AG04450 (cell line): ENCODE measurements at places on chromosomes 3 and 15.

GRCh38 chr15:28948036-28948435, 62.3 kb downstream of the APBA2 start:
- DNase-seq, result no peak

DNA sequence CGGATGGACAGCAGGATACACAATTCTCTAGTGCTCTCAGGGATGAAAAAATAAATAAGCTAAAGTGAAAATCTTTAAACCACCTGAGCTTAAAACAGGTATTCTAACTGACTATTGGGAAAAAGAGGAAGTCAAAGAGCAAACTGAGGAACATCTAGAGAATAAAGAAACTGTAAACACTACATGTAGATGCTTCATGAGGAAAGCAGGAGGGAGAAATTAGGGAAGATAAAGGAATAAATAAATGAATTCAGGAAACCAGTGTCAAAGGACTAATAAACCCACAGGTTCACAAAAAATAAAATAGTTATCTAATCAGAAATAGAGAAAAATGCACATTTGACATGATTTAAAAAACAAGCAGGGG, 525 bp upstream of the MCCC1 start:
- no peak for DNase-seq

DNA sequence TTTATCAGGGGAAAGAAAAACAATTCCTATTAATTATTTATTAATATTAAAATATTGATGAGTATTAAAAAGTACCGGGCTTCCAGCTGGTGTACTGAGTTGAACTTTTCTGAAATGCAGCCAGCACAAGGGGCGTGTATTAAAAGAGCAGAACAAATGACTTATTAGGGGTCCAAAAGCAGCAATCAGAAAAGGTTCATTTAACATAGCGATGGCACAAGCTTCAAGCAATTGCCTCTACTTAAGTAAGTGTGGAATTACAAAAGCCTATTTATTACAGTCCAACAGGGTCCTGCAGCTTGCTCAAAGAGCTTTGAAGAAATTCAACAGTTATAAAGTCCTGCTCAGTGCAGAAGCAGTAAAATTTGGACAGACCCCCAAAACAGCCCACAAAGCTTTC, 285.6 kb downstream of the EPHA3 start:
- no peak for DNase-seq

DNA sequence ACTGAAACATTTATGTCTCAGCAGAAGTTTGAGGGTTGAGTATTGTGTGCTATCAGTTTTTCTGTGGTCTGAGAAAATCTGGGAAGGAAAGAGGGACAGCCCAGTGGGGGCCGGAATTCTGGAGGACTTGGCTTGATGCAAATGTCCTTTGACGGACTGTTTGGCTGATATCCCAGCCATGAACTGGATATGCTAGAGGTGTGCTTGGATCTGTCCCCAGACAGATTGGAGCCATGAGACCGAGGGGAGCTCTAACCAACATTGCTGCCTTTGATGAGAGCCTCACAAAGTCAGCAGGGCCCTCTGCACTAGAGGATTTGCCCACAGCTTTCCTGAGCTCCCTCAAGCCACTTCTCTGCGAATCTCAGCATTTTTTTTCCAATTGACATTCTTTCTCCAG, 405.6 kb downstream of the NTRK3 start:
- no peak for DNase-seq

- no peak for DNase-seq
Observed at GRCh38 chr3:171755656-171756055, 54.6 kb downstream of the PLD1 start.

- no peak for DNase-seq
Observed at GRCh38 chr3:191997579-191998268, 536.8 kb downstream of the PYDC2 start.

- no peak for DNase-seq
Observed at GRCh38 chr3:193498215-193498614, 56.5 kb downstream of the ATP13A4 start.

DNA sequence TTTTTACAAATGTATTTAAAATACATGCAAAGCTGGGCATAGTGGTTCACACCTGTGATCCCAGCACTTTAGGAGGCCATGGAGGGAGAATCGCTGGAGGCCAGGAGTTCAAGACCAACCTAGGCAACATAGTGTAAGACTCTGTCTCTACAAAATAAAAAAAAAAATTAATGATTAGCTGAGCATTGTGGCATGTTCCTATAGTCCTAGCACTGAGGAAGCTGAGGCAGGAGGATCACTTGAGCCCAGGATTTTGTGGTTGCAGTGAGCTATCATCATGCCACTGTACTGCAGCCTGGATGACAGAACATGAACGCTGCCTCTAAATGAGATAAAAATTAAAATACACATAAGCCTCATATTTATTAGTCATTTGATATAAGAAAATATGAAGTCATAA, 142.8 kb downstream of the TCF12 start:
- DNase-seq, result no peak

DNA sequence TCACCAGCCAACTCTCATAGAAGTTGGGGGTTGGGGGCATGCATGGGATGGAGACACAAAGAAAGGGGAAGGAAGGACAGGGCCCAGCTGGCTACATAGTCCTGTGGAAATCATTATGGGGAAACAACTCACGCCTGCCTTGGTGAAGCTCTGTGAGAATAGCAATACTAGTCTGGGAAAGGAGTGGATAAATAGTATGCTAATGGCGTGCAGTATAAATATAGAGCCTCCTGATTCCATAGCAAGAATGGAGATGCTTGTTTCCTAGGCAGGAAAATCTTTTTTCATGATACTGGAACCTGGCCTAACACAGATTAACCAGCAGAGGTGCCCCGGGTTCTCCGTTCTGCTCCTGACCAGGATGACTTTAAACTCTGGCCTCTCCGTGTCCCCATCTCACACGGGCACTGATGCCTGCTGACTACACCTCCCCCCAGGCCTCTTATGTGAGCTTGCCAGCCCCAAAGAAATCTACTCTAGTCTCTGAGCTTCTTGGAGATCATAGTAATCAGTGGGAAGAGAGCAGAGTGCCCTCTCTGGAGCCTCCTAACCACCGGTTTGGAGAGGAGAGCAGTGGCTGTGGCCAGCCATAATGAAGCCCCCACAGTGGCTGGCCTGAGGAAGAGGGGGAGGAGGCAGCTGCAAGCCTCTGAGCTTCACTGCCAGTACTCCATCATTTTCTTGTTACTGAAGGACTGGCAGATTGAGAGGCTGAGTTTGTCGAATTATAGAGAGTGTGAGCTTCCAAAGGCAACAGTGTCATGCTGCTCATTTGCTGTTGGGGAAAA, 355.0 kb upstream of the SEMA6D start:
- DNase-seq, result no peak

- DNase-seq, result no peak
Observed at GRCh38 chr3:196800742-196801434, 61.2 kb downstream of the PAK2 start.

- DNase-seq, result no peak
Observed at GRCh38 chr3:117444175-117444574, 734.6 kb downstream of the TUSC7 start.

DNA sequence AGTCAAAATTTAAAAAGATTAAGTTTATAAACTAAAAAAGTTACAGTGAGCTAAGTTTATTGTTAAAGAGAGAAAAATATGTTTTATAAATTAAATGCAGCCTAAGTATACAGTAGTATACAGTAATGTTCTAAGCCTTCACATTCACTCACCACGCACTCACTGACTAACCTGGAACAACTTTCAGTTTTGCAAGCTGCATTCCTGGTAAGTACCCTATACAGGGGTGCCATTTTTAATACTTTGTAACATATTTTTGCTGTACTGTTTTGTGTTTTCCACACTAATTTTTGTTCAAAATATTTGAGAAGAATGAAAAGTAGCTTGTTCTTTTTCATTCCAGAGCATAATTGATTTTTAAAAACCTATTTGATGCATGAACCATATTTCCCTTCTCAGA, 524.9 kb downstream of the RBMS3 start:
- no peak for DNase-seq

DNA sequence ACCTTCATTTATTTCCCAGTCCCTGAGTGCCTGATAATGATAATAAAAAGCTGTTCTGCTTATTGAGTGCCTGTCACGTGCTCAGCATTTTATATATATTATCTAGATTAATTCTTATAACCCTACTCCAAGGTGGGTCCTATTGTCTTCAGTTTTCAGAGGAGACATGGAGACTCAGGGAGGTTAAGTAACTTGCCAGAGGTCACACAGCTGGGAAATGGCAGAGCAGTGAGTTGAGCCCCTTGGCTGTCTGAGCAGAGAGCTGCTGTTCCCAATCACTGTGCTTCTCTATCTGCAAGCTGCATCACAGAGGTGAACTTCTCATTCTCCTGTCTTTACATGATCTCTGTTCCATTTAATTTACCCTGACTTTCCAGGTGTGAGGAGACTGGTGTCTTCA, 32.3 kb upstream of the MRPS22 start:
- DNase-seq, result no peak

DNA sequence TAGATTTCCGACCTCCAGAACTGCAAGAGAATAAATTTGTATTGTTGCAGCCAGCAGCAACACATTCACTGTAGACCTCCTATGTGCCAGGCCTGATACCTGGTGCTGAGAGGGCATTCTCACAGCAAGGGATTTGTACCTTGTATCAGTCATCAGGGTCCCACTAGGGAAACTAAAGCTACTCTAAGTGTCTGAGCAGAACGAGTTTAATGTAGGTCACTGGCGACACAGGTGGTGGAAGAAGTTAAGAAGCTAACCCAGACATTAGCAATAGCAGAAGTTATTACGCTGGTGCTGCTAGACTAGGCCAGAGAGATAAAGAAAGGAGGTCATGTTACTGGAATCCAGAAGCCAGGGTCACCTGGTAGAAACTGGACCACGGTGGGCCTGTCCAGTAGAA, 60.5 kb upstream of the BCL6 start:
- no peak for DNase-seq

DNA sequence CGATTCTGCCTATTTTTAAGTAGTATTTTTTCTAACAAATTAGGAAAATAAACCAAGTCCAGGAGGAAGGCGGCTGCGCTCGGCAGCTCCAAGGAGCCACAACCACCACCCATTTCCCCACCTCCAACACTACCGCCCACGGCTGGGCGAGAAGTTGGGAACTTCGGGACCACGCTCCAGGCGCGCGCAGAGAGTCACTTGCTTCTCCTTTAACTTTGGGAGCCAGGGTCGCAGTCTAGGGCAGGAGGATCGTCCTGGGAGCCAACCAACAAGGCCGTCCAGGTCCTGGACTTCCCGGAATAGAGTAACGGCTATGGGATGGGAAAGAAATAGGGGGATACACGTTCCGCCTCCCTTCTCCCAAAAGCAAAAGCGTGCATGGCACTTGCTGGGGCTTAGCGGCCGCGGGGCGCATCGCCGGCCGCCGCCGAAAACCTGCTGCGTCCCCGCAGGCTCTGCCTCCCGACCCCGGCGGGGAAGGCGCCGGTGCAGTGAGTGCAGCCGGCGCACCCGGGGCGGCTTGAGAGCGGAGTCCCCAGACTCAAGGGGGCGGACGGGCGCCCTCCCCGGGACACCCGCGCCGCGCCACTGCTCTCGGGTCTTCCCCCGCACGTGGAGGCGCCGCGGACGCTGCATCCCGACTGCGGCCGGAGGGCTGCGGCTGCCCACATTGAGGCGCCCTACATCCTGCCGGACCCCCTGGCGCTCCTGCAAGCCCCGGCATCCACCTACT, 699 bp downstream of the MEGF11 start:
- no peak for DNase-seq

- DNase-seq, result no peak
Observed at GRCh38 chr15:37081983-37082382, 18.4 kb downstream of the MEIS2 start.

DNA sequence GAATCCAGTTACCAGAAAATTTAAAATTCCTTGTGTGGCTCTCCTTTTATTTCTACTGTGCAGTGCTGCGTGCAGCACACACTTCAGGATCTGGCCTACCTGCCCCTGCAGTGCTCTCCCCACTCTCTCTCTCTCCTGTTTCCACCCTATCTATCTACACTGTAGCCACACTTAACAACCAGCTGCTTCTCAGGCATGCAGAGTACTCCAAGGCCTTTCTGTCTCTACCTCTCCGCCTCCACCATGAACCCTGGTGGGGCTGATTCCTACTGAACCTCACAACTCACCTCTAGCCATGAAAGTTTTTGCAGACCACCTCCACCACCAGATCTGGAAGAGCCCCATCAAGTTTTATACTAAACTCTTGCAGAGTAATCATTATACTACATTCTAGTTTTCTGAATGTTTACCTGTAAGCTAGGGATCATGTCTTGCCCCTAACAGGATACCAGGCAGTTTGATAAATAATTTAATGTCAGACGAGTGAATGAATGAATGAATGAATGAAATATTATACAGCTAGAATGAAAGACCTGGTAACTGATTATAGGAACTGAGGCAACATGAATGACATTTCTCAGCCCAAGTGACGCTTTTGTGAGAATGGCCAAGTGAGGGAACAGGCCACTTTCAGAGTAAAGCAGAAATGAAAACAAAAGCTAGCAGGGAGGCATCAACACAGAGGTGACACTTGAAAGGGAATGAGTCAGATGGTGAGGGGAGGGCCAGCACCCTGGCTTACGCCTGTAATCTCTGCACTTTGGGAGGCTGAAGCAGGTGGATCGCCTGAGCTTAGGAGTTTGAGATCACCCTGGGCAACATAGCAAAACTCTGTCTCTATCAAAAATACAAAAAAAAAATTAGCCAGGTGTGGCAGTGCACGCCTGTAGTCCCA, 363.5 kb downstream of the FOXP1 start:
- DNase-seq, result no peak

- DNase-seq, result no peak
Observed at GRCh38 chr3:73215281-73215680, 153.8 kb downstream of the EBLN2 start.

DNA sequence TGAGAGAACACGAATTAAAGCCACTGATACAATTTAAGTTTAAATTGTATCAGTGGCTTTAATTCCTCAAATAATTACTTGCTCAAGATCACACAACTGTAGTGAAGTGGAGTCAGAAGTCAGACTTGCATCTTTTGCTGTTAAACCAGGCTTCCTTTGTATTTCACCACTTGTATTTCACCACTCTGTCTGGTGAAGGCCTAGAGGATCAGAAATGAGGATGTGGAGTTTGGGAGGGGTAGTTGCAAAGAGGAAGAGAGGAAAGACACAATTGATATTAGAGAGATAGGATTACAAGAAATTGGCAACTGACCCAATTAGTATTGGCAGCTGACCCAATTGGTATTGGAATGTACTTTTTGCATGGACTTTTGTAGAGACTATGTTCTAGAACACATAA, 288.1 kb upstream of the GPR149 start:
- no peak for DNase-seq

GRCh38 chr3:60064210-60065178, 1014.7 kb upstream of the CFAP20DC start:
- peak; percentile 18 for DNase-seq

GRCh38 chr3:108677811-108678210, 79.4 kb downstream of the RETNLB start:
- DNase-seq, result no peak

GRCh38 chr3:47780741-47781684, 680 bp downstream of the SMARCC1 start:
- no peak for DNase-seq
